ENCODE measurements at places on chromosomes 2 and 18. TPM values are rescaled to one million over a fixed set of nuclear protein-coding genes. Genes with fewer than 3 reads are reported as not detected.

Gene CNGA3
- total RNA-seq: not detected

Gene TDRD15
- not detected for total RNA-seq

Gene UGT1A1
- not detected for total RNA-seq

Gene RETREG2
- 29.4 TPM for total RNA-seq

Gene LBH
- total RNA-seq: 182 TPM

Gene SNRNP27
- total RNA-seq: 75.4 TPM

Gene TUBA3D
- 6.0 TPM for total RNA-seq

Gene GCG
- not detected for total RNA-seq

DNA sequence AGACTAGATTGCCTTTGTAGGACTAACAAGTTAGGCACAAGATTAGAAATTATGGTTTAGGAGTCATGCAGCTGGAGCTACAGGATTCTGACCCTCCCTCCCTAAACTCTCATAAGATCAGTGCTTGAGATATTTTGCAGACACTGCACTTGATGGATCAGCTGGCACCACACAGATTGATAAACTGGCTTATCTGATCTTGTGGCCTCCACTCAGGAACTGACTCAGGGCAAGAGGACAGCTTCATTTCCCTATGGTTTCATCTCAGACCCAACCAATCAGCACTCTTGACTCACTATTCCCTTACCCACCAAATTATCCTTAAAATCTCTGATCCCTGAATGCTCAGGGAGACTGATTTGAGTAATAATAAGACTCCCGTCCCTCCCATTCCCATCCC, 152.3 kb downstream of the DIS3L2 start:
- DNase-seq: no peak

- no peak for DNase-seq
Observed at GRCh38 chr18:36735130-36735529, 93.7 kb downstream of the TPGS2 start.

GRCh38 chr2:156841321-156841720, 405.1 kb downstream of the GPD2 start:
- DNase-seq: no peak

- peak; percentile 95 for DNase-seq
Observed at GRCh38 chr18:48781163-48781987, 169.4 kb downstream of the SMAD7 start.

GRCh38 chr2:223797037-223797436, 40.3 kb downstream of the AP1S3 start:
- DNase-seq: no peak

- DNase-seq: peak; percentile 46
Observed at GRCh38 chr2:9398881-9399780, 24.2 kb downstream of the ITGB1BP1 start.

DNA sequence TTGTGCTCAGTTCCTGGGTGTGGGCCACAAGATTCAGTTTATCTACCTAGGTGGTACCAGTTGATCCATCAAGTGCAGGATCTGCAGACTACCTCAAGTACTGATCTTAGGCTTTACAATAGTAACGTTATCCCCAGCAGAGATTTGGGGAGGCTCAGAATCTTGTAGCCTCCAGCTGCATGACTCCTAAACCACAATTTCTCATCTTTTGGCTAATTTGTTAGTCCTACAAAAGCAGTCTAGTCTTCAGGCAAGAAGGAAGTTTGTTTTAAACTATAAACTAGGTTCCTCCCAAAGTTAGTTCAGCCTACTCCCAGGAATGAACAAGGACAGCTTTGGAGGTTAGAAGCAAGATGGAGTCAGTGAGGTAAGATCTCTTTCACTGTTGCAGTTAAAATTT, 213.5 kb upstream of the PIEZO2 start:
- no peak for DNase-seq

- no peak for DNase-seq
Observed at GRCh38 chr2:64124571-64124970, 19.6 kb downstream of the PELI1 start.

GRCh38 chr2:27083410-27084296, 2.9 kb upstream of the KHK start:
- no peak for DNase-seq

GRCh38 chr2:9463698-9464034, 10.7 kb upstream of the IAH1 start:
- DNase-seq: no peak

Measured in heart left ventricle (tissue), 16 donors.